ENCODE measurements at places on chromosomes 5 and 9.

DNA sequence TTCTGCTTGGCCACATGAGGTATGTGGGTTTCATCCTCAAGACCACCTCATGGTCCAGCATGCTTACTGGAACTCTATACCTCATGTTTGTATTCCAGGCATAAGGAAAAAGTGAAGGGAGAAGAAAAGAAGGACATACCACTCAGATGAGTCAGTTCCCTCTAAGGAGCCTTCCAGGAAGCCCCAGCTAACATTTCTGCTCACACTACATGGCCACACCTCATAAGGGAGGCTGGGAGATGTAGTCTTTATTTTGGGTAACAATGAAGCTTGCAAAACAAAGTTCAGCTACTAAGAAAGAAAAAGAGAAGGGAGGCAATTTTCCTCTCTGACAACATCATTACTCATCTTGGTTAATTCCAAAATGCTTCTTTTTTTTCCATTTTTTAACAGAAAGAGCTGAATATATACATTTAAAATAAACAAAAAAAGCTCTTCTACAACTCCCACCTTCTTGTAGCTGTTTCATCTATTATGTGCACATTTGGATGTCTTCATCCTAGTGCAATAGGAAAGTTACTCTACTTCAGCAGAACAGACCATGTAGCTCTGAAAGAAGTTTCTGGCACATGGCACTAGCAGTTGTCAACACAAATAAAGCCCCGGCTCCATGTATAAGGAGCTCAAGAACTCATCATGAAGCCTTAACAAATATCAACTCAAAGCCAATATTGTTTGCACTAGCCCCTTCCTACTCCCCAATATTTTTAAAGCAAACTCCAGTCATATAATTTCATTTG lies 123.6 kb upstream of the CCDC112 start:
- no peak for DNase-seq

DNA sequence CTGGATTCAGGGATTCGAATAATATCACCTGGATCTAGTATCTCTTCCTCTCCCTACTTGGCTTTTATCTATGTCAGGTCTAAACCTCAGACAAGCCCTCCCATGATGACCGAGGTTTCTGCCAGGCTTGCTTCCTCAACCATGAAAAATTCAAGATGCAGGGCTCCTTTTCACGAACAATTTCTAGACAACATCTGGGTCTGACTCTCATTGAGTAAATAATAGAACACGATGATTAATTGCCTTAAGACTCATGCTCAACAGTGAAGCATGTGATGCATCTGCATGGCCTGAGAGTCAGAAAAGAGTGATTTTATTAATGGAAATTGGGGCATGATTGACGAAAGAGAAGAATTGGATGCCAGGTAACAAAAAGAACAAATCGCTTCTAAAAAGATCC lies 277.2 kb upstream of the ZNF608 start:
- DNase-seq, result no peak

DNA sequence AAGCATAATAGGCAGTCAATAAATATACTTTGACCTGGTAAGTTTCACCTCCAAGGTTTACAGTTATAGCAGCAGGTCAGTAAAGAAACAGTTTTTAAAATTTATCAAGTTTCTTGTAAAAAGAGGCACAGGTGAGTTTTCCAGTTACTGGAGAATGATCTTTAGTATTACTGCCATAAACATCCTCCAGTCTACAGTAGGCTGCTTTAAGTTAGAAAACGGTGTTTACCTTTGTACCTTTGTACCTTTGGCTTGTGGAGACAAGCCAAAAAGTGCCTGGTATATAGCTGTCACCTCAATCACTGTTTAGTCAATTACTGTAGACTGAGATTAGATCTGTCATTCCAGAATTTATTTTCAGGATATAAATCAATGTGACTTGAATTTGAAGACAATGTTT lies 42.7 kb upstream of the SRFBP1 start:
- DNase-seq, result no peak

DNA sequence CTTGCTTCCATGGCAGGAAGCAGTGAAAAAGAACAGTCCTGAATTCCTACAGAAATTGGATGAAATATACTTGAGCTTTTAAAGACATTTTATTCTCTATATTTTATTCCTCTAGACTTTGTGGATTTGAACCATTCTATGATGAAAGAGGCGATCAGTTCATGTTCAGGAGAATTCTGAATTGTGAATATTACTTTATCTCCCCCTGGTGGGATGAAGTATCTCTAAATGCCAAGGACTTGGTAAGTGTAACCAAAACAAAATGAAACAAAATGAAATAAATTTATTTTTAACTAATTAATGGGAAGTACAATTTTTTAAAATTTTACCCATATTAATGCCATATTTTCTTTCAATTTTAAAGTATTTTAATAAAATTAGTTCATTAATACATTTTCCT lies 34.1 kb downstream of the STARD4 start:
- DNase-seq, result no peak

DNA sequence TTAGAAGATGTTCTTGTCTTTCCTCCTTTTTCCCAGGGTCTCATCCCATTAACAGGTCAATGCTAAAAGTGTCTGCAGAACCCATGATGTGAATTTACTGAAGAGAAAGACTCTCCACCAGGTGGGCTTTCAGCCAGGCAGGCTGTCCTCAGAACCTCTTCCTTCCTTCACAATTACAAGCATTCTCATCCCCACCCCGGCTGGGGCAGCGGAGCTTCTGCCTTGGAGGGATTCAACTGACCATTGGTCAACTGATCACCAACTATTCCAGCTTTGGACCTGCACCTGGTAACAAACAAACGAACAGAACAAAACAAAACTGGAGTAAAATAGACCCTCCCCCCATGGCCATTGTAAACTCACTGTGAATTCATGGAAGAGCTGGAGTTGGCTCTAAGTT lies 12.6 kb downstream of the IL9 start:
- no peak for DNase-seq

GRCh38 chr9:68822596-68823165 lies 117.6 kb downstream of the PIP5K1B start:
- no peak for DNase-seq

DNA sequence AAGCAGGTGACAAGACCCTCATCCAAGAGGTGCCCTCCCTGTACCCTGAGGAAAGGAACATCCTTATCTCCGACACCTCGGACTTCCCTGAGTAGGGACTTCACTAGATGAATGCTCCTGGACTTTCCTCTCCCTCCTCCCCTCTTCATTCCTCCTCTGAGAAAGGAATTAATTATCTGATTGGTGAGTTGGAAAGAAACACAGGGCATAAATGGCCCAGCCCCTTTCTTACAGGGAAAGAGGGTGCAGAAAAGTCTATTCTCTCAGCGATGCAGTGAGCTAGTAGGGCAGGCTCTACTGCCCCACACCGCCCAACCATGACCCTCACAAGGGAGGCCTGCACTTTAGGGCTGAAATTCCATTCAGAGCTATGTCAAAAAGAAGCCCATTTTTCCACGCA lies 87.5 kb downstream of the TTC39B start:
- DNase-seq, result no peak
